ENCODE measurements at places on chromosomes 16 and 17.

DNA sequence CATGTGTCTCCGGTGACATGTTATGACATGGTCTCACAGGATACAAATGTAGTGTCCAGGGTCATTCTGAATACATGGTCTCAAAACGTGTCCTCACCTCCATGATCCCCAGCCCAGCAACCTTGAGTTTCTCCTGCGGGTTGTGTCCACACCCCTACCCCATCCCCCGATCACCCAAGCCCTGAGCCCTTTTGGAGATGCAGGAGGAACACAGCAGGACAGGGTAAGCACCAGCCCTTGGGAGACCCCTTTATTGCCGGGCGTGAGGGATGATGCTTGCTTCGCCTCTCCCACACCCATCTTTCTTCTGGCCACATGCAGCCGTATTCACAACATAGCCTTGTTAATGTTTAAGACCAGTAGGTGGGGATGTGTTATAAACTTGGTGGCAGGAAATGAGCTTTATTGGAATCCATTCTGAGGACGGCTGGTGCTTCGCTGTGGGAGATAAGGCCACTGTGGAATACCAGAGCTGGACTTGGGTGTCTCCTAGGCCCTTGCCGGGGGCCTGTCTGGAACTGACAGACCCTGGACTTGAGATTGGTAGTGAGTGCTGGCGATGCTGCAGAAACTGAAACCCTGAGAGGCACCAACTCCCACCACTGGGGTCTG lies 5.5 kb downstream of the TMEM132E start:
- no peak for DNase-seq

GRCh38 chr16:23857881-23858269 lies 22.1 kb downstream of the PRKCB start:
- no peak for DNase-seq

DNA sequence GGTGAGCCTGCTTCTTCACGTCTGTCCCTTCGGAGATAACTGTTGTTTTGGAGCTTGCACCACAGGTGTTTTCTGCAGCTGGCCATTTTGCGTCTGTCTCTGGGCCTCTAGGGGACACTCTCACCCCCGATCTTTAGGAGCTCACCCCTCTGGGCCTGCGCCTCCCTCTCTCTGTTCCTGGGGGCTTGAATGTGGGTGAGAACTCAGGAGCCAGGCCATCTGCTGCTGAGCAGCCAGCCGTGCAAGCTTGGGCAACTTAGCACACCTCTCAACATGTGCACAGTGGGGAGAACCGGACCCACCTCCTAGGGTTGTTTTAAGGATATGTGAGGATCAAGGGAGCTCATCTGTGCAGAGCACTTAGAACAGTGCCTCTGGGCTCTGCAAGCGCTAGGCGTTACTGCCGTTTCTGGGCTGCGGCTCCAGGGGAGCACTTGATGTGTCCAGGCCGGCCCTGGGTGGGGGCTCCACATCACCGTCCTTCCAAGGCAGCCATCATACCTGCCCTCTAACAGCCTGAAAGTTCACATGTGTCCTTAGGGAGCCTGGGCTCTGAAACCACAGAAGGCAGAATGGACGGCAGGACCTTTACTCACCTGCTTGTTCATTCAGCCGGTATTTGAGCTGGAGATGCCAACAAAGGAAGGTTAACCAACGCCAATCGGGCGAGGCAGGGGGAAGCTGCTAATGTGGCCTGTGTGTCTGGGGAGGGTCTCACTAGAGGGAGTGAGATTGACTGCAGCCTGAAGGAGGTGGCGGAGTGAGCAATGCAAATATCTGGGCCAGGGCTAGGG lies 66.3 kb downstream of the MRC2 start:
- DNase-seq: peak; percentile 94

- no peak for DNase-seq
These were observed 6.6 kb upstream of the ARMC5 start for GRCh38 chr16:31452631-31453106.

DNA sequence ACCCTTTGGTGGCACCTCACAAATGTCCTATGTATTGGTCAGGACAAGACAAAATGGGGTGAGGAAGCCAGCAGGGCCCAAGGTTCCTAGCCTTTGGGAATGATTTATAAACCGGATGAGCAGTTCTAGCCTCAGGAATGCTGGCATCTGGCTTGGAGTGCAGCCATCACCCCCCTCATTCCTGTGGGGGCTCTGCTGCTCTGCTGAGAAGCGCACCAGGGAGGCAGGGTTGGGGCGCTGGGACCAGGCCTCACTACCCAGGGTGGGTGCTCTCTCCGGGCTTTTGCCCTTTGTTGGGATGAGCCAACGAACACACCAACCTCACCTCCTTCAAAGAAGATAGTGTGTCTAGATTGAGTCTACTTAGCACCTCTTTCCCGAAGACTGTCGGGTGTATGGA lies 39.2 kb downstream of the TMEM11 start:
- DNase-seq: no peak

- DNase-seq: no peak
These were observed 334.8 kb downstream of the KIF2B start for GRCh38 chr17:54157542-54157941.

DNA sequence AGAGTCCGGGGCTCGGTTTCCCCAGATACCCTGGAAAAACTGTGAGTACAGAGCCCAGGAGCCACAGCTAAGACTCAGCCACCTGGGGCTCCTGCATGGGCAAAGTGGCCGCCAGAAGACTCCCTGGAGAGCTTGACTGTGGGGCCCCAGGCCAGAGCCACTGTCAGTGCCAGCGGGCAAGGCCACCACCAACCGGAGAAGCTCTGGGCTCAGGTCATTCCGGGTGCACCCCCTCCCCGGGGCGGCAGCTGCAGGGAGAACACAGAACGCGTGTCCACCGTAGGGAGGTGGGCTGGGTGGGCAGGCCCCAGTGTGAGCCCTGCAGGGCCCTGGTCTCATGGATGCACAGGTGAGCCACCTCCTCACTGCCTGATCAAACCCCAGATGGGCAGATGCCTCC lies 22.3 kb upstream of the RBFOX3 start:
- DNase-seq: no peak

- no peak for DNase-seq
These were observed 7.5 kb downstream of the CDR2 start for GRCh38 chr16:22366889-22367288.

- no peak for DNase-seq
These were observed 76.2 kb downstream of the RAB11FIP4 start for GRCh38 chr17:31467502-31468256.
